GM12864 (cell line): ENCODE measurements at places on chromosomes 2 and 18.

GRCh38 chr2:239916205-239917124, 108.7 kb downstream of the NDUFA10 start:
- no peak for DNase-seq

GRCh38 chr2:12577091-12577490, 139.6 kb upstream of the TRIB2 start:
- no peak for DNase-seq

- peak; percentile 49 for DNase-seq
These were observed 20.7 kb upstream of the DNAH6 start for GRCh38 chr2:84495539-84496146.

DNA sequence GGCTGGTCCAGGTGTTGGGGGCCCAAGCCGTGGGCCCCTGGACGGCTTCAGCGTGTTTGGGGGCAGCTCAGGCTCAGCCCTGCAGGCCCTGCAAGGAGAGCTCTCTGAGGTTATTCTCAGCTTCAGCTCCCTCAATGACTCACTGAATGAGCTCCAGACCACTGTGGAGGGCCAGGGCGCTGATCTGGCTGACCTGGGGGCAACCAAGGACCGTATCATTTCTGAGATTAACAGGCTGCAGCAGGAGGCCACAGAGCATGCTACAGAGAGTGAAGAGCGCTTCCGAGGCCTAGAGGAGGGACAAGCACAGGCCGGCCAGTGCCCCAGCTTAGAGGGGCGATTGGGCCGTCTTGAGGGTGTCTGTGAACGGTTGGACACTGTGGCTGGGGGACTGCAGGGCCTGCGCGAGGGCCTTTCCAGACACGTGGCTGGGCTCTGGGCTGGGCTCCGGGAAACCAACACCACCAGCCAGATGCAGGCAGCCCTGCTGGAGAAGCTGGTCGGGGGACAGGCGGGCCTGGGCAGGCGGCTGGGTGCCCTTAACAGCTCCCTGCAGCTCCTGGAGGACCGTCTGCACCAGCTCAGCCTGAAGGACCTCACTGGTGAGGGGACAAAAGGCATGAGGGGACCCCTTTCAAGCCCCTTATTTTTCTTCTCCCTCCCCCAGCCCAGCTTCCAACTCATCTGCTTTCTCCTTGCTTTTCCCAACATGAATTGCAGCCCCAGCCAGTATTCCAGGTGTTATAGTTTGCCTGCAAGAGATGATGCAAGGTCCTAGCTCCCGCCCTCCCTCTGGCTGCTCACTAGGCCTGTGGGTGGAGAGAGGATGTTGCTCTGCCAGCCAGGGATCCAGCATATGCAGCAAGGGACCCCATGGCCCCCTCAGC, 2.9 kb upstream of the KHK start:
- DNase-seq = no peak

GRCh38 chr2:231113489-231113888, 11.4 kb downstream of the HTR2B start:
- DNase-seq = no peak

DNA sequence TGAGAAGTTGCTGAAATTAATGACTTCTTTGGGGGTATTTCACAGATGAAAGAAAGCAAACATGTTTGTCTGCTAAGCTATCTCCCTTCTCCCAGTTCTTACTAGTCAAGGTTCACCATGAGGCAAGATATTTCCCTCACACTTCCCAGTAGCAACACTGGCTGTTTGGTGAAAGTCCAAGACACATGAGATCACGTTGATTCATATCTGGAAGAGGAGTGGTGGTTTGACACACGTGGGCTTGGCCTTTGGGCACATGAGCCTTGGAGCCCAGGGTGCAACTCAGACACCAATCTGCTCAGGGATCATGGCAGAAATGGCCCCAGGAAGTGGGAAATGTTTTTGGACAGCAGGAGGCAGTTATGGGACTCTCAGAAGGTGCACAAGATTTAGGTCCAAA, 66.1 kb upstream of the APCDD1 start:
- no peak for DNase-seq
